Psoas muscle (tissue), 8 donors: ENCODE measurements at places on chromosomes 5 and 9.

- DNase-seq, result no peak
These were observed 1.2 kb downstream of the LCN15 start for GRCh38 chr9:136762915-136763648.

- no peak for DNase-seq
These were observed 494.6 kb downstream of the GADD45G start for GRCh38 chr9:90099262-90099963.

DNA sequence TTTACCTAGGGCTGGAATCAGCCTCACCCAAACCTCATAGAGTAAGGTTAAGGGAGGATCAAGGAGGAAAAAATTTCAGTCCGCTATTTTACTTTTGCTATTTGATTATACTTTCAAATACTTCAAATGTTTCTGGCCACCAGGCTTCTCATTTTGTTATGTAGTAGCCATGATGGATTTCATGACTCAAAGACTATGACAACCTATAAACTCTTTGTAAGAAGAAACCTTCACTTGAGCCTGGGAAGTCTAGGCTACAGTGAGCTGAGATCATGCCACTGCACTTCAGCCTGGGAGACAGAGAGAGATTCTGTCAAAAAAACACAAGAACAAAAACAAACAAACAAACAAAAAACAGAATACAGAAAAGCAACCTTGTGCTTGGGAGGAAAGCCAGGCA lies 293.6 kb upstream of the TNC start:
- DNase-seq, result no peak

DNA sequence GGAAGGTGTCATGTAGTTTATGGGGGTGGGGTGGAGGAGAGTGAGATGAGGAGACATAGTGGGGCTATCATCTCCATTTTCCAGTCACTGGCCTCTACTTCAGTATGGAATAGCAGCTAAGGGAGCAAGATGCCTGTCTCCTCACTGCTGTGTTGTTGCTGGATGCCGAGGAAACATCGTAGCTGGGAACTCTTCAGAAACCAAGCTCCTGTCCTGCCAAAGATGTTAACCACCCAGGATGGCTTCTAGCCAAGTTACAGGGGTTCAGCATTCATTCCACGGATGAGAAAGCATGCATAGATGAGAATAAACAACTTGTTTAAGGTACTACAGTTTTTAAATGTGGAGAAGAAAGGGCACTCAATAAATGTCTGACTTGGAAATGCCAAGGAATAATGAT lies 226.5 kb downstream of the ASTN2 start:
- DNase-seq, result no peak
